ENCODE measurements at places on chromosomes 3 and 15.

DNA sequence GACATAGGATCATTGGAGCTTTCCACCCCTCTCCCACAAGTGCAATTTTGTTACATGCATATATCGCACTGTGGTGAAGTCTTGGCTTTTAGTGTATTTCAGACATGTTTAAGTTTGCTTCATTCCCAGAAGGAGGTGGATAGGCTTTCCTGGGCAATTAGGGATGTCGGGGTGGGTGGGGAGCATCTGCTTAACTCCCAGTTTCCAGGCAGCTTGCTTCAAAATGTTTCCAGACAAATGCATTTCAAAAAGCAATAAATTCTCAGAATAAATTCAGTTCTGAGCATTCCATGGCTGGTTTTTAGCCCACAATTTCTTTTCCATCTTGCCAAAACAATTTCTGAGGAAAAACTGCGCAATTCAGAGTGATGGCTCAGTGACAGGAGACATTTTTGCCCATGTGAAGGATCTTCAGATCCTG lies 227.7 kb upstream of the ZPLD1 start:
- DNase-seq, result no peak

- DNase-seq, result no peak
Observed at GRCh38 chr15:68354268-68354667, 76.7 kb downstream of the FEM1B start.

DNA sequence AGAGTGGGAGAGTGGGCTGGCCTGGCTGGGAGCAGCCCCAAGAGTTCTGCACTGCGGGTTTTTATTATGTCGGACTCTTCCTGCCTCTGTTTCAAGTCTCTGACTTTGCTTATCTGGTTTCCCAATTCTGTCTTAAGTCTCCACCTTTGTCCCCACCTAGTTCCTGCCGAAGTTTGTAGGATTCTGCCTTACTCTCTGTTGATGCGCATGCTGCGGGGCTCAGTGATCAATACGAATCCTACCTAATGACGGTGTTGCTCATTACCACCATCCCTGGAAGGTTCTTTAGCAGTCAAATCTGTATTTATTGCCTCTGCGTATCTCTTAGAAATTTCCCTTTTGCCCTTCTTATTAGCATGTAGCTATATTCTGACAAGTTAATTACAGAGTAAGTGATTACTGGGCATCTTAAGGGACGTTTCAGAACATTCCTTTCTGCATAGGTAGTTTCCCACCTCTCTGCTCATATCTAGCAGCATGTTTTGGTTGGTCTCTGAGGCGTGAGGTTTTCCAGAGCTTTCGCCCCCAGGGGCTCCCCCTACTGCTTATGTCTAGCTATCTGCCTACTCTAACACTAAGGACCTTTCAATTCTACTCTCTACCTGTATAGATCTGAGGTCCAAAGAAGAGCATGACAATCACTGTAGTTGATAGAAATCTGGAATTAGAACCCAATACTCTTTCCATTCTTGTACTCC lies 236.0 kb upstream of the EIF1B start:
- DNase-seq, result no peak

- DNase-seq, result no peak
Observed at GRCh38 chr3:63968612-63969350, 54.5 kb downstream of the PSMD6 start.

DNA sequence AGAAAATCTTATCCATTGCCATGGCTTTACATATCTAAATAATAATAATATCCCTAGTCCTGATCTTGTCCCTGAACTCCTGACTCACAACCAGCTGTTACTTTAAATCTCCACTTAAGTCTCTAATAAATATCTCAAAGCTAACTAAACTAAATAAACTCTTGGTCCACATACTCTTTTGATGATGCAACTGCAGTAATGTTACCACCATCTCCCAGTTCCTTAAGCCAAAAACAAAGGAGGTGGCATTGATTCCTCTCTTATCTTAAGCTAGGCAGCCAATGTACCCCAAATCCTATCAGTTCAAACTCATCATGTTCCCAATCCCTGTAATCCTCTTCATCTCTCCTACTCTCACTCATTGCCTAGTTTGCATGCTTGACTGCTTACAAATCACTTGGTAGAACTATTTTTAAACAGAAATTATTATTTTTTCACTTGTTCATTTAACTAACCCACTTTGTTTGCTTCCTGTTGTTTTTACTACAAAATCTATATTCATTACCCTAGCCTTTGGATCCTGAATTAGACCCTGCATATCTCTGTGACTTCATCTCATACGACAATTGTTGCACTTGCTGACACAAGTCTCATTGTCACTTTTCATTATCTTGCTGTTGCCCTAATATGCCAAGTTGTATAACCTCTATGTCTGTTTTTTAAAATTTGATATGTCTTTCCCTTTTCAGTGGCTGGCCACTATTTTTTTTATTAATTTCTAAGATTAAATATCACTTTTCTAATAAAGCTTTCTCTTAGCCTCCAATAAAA lies 462.2 kb downstream of the ZPLD1 start:
- no peak for DNase-seq

DNA sequence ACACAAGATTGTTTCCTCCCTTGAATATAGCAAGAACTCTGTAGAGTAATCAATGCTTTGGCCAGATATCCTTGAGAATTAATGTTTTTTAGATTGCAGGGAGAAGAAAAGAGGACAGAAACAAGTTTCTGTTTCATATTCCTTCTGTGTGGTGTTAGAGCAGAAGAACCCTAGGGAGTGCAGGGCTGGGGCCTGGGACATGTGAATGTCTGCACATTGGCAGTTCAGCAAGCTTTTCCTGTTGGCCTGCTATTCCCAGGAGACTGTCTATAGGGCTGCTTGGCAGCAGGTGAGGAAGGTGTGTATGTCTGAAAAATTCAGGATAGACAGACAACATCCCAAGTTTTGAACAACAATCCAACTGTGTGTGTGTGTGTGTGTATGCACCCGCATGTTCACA lies 13.6 kb upstream of the CNBP start:
- no peak for DNase-seq

- DNase-seq, result no peak
Observed at GRCh38 chr3:170953229-170953628, 44.8 kb upstream of the EIF5A2 start.

- no peak for DNase-seq
Observed at GRCh38 chr15:61840090-61840489, 220.2 kb downstream of the VPS13C start.

GRCh38 chr3:14222900-14223594 lies 44.4 kb downstream of the LSM3 start:
- no peak for DNase-seq

DNA sequence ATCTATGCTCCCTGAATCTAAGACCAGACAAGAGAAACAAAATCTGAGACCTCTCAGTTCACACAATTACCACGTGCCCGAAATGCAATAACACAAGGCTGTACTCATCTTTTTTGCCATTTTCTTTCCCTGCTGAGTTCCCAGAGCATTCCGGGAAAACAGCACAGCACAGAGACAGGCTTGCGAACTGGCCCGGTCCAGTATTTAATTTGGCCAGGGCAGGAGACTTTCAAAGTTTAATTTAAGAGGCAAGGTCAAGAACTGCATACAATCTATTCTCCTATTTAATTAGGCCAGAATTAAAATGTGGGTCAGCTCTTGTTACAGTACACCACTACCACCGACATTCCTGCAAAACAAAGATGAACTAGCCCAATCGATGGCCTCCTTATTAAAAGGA lies 87.5 kb upstream of the SNRPA1 start:
- no peak for DNase-seq

GRCh38 chr3:53464424-53464823 lies 30.0 kb upstream of the CACNA1D start:
- no peak for DNase-seq

GRCh38 chr3:71521940-71522876 lies 61.3 kb downstream of the FOXP1 start:
- DNase-seq, result no peak
